ENCODE measurements at places on chromosomes 6 and 20. TPM values are rescaled to one million over a fixed set of nuclear protein-coding genes. Genes with fewer than 3 reads are reported as not detected.

DNA sequence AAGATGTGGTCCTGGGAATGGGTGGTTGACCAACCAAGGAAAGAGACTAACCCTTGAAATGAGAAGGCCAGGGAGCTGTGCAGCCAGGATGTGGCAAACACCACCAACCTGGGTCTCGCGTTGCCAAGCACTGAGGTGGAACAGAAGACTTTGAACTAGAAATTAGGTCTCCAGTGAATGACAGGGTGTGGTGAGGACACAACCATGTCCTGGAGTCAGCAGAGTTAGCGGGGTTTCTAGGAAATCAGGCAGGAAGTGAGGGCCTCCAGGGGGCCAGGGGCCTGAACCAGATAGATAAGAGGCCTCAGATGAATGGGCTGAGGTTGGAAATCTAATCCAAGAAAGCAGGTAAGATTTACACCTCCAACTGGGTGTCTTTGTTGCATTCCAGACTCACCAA lies 353.3 kb upstream of the ARID1B start:
- DNase-seq = no peak

GRCh38 chr6:129411092-129411491 lies 298.9 kb downstream of the ARHGAP18 start:
- DNase-seq = no peak

- DNase-seq = no peak
These were observed 4.5 kb upstream of the SPDEF start for GRCh38 chr6:34560366-34561226.

GRCh38 chr20:59985864-59986263 lies 27.6 kb downstream of the CDH26 start:
- DNase-seq = no peak

The TINAG gene
- total RNA-seq = not detected
